ENCODE measurements at places on chromosomes 5 and 9. TPM values are rescaled to one million over a fixed set of nuclear protein-coding genes. Genes with fewer than 3 reads are reported as not detected.

Gene TXNDC8
- polyA plus RNA-seq, result not detected

Gene ORM1
- not detected for polyA plus RNA-seq

Gene PCDHGB6
- 0.13 TPM for polyA plus RNA-seq

GRCh38 chr9:108617676-108618075 lies 238.1 kb downstream of the ACTL7B start:
- no peak overlapping the region for H3K4me3 ChIP-seq
- no peak overlapping the region for H3K27ac ChIP-seq
- no peaks in the 10 kb centered on the region for H3K27me3 ChIP-seq
- DNase-seq, result no peak
- no peaks in the 10 kb centered on the region for H3K4me1 ChIP-seq

DNA sequence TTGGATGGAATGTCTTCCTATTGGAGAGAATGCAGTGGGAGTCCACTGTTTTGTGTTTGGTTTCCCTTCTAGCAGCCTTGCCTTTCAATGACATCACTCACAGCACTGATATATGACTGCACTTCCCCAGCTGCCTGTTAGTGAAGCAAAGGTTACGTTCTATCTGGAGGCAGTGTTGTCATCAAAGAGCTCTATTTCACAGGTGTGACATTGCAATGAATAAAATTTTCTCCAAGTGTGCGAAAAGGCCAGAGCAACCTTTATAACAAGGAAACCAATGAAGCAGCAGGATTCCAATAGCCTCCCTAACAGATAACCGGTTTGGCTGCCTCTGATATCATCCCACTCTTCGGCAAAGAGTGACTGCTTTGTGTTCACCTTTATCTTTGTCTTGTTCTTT lies 523.5 kb upstream of the ZNF608 start:
- no peaks in the 10 kb centered on the region for H3K27me3 ChIP-seq
- H3K4me3 ChIP-seq, result no peak overlapping the region
- H3K27ac ChIP-seq, result no peak overlapping the region
- peaks cover 2% of the 10 kb centered on the region for H3K4me1 ChIP-seq
- no peak for DNase-seq

- no peak overlapping the region for H3K27ac ChIP-seq
- no peaks in the 10 kb centered on the region for H3K4me1 ChIP-seq
- no peak overlapping the region for H3K4me3 ChIP-seq
- H3K36me3 ChIP-seq, result no peaks in the 10 kb centered on the region
Observed at GRCh38 chr5:42502613-42503470, 79.6 kb downstream of the GHR start.

- H3K4me3 ChIP-seq, result no peak overlapping the region
- no peaks in the 10 kb centered on the region for H3K36me3 ChIP-seq
- peak; percentile 13 for DNase-seq
- H3K27me3 ChIP-seq, result no peaks in the 10 kb centered on the region
- H3K27ac ChIP-seq, result no peak overlapping the region
Observed at GRCh38 chr9:135335691-135336181, 143.8 kb upstream of the PPP1R26 start.

- DNase-seq, result peak; percentile 69
- no peaks in the 10 kb centered on the region for H3K36me3 ChIP-seq
- peaks cover 2% of the 10 kb centered on the region for H3K4me1 ChIP-seq
- H3K27ac ChIP-seq, result peak overlapping the region; percentile 47
Observed at GRCh38 chr9:16871336-16872151, 1.1 kb upstream of the BNC2 start.

All from SK-N-SH (cell line).